ENCODE measurements at places on chromosomes 16 and 17.

DNA sequence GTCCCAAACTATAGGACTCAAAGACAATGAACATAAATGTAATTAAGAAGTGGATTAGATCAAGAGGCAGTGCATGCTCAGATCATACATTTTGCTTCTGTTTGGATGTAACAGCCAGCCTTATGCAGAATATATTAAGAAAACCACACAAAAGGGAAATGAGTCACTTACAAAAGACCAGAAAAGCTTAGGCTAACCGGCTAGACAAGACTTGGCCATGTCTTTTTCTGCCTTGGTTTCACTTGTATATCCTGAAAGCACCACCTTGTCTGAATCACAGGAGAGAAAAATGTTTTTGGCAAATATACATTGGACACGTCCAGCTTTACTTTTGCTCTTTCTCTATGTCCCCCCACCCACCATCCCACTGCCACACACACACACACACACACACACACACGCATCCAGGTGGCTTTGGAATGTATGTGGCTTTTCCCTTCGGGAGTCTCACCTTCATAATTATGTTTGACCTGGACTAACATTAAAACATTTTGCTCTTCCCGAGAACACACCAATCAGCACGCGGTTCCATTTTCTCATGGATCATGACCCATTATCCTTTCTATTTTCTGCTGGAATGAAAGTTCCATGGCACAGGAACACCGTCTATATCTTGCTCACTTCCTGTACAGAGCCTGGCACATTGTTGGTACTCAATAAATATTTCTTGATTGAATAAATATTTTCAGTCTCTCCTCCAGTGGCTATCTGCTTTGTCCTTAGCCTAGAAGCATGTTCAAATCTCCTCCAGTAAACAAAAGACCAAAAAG, 64.6 kb downstream of the CDK5R1 start:
- no peak for DNase-seq

GRCh38 chr16:24988129-24988518, 27.0 kb downstream of the ARHGAP17 start:
- DNase-seq: no peak

DNA sequence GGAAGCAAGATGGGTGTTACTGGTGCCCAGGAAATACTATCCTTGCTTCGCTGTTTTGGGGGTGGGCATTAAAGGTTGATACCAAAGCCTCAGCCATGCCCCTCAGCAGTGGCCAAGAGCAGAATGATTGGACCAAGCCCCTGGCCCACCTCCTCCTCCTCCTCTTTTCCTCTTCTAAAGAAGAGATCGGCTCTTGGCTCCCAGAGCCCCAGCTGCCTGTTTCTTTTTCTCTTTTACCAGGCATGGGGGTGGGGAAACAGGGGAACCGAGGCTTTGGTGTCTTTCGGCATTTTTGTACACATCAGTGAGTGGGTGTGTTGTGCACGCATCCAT, 5.8 kb downstream of the THRA start:
- no peak for DNase-seq

DNA sequence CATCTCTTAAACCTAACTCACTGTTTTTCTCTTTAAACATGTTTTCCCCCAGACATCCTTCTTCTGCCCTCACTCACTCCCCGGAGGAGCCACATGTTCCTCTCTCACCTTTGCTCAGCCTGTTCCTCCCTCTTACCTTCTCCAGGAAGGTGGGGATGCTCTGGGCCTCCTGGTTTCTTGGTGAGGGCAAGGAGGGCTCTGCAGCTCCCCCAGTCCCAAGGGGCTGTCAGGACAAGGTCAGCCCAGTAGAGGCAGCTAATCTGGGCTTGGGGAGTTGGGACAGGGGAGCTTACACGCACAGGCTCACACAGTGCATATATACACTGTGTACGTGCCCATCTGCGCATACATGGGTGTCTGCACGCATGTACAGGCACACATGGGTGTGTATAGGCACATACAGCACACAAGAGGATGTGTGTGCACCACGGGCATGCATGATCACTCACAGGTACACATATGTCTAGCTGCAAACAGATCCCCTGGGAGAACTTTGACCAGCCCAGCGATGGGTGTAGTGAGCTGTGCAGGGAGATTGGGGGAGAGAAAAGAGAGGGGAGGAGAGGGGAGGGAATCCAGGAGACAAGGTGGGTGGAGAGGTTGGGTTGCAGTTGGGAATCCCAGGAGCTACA, 28.6 kb upstream of the SPNS3 start:
- DNase-seq: no peak

GRCh38 chr17:49798182-49798581, 9.7 kb downstream of the KAT7 start:
- no peak for DNase-seq

GRCh38 chr16:16141784-16142396, 81.4 kb downstream of the ABCC6 start:
- no peak for DNase-seq

GRCh38 chr17:81995463-81996231, 18.2 kb downstream of the ASPSCR1 start:
- DNase-seq: no peak

DNA sequence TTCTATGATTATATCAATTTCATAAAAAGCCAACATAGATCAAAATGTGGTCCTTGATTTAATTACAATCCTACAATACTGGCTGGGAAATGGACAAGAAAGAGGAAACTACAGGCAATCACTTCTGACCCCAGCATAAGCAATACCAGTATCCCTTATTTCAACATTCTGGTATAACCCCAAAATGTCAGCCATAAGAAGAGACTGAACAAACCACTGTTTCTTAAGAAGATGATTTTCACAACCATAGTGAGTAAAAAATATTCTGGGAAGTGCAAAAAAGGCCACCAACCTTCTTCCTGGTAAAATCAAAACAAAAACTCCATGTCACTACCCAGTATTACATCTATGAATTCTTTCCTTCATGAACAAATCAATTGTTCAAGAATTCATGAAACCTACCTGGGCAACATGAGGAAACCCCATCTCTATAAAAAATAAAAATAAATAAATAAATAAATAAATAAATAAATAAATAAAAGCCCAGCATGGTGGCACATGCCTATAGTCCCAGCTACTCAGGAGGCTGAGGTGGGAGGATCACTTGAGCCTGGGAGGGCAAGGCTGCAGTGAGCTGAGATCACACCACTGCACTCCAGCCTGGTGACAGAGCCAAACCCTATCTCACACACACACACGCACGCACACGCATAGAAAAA, 7.5 kb downstream of the N4BP1 start:
- no peak for DNase-seq

- no peak for DNase-seq
Observed at GRCh38 chr16:18050234-18050633, 286.3 kb downstream of the NPIPA8 start.

DNA sequence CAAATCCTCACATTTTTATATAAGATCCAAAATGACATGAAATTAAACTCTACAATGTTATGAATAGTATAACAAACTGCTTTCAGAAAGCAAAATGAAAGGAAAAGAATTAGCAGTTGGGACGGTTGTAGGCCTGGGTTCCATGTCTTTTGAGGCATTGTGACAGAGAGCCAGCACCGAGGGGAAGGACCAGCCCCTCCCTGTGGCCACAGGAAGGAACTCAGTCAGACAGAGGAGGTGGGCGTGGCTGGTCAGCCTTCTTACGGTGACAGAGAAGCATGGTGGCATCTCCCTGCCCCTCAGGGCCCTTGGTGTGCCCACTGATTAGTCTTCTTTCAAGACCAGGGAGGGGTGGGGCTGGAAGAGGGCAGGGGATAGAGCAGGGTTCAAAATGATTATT, 5.7 kb downstream of the ZNF319 start:
- DNase-seq: peak; percentile 32

- peak; percentile 48 for DNase-seq
Observed at GRCh38 chr17:13002761-13003453, 14.9 kb downstream of the ELAC2 start.

DNA sequence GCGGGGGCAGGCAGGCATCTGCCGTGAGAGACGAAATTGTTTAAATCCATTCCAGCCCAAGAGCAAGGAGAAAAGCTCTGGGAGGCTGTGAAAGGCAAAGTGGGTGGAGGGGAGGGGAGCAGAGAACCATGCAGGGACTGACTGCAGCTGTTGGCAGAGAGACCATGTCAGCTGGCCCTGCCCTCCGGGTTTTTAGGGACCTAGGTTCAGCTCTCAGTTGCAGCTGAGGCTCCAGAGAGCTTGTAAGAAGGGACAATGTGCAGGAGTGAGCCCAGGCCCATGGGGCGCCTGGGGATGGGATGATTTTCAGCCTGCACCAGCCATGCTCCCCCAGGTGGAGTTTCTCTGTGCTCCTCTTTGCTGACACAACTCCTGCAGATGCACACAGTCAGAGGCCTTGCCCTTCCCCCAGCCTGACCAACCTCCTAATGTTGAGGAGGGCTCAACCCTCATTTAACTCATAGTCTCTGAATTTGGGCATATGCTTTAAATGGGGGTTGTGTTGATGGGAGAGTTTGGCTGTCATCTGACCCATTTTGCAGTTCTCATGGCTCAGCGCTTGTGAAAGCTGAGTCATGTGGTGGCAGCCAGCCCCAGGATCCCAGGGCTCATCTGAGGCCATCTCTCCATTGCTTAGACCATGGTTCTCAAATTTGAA, 70.9 kb downstream of the PLXDC1 start:
- DNase-seq: no peak

DNA sequence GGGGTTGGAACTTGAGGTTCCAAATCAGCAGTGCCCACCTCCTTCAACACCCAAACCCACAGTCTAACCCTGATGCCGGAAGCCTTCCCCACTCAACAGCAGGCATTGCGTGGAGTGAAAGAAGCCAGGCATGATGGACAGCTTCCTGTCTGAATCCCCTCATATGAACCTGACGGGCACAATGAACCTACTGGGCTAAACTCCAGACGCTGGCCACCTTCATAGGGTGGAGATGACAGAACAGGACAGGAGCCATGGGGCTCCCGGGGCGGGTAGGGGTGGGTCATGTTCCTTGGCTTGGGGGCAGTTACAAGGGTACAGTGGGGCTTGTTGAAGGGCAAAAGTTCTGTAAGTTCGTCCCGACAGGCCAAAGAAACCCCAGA, 460 bp upstream of the HSBP1 start:
- DNase-seq: no peak

- no peak for DNase-seq
Observed at GRCh38 chr16:29699324-29700219, 20.6 kb downstream of the QPRT start.

DNA sequence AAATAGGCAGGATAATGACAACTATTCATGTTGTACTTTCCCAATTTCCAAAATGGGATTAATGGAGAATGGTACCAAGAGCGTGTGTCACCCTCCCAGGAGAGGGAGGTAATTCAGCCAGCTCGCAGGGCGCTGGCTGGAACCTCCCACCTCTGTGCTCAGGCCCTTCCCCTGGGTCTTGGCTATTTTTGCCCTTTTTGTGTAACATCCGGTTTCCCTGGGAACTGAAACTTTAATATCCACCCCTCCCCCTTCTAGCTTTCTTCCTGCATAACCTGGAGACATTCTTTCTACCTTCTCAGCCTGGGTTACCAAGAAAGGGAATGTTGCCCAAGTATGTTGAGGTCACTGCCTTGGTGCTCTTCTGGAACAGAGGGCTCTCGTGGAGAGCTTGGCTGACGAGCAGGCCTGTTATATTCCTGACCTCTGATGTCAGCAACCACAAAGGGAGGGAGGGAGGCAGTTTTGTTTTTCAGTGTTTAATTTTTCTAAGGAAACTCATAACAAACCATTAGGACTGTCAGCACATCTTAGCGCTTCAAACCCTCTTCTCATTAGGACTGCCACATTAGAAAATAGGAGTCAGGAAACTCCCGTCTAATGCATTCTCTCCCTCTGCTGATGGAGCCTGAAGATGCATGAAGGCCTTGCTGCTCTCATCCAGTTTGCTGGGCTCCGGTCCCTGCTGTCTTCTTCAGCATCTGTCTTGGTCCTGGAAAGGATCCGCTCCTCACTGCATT, 25.6 kb downstream of the ITGB3 start:
- DNase-seq: no peak

- no peak for DNase-seq
Observed at GRCh38 chr16:84883301-84883700, 63.5 kb downstream of the CRISPLD2 start.

- peak; percentile 46 for DNase-seq
Observed at GRCh38 chr16:84518804-84519341, 14.4 kb upstream of the MEAK7 start.
